ENCODE measurements at places on chromosomes 7 and 10.

- no peak for DNase-seq
These were observed 7.1 kb upstream of the NOD1 start for GRCh38 chr7:30485667-30486066.

GRCh38 chr10:100364735-100365391 lies 17.8 kb downstream of the SCD start:
- no peak for DNase-seq

- no peak for DNase-seq
These were observed 69.5 kb downstream of the SEC61G start for GRCh38 chr7:54689394-54690049.

- DNase-seq, result no peak
These were observed 2.0 kb upstream of the NRAP start for GRCh38 chr10:113665806-113666354.

GRCh38 chr7:2478399-2478785 lies 2.2 kb upstream of the GRIFIN start:
- no peak for DNase-seq

- no peak for DNase-seq
These were observed 56.1 kb downstream of the ZNF783 start for GRCh38 chr7:149317986-149318672.
